ENCODE measurements at places on chromosomes 13 and 19. TPM values are rescaled to one million over a fixed set of nuclear protein-coding genes. Genes with fewer than 3 reads are reported as not detected.
A peak's percentile ranks its signal among the peaks of the same experiment; 100 is the strongest.

LIN7B gene
- 7.8 TPM for total RNA-seq

FEM1A gene
- total RNA-seq: 15.2 TPM

CFD gene
- total RNA-seq: 3.5 TPM

C1QTNF9B gene
- 0.28 TPM for total RNA-seq

METTL21C gene
- total RNA-seq: not detected

GRCh38 chr19:14536926-14537692 lies 7.7 kb downstream of the TECR start:
- H3K27ac ChIP-seq: peak overlapping the region; percentile 74
- no peaks in the 10 kb centered on the region for H3K27me3 ChIP-seq
- H3K4me3 ChIP-seq: peak overlapping the region; percentile 37
- H3K36me3 ChIP-seq: no peaks in the 10 kb centered on the region
- H3K4me1 ChIP-seq: peaks cover 7% of the 10 kb centered on the region

DNA sequence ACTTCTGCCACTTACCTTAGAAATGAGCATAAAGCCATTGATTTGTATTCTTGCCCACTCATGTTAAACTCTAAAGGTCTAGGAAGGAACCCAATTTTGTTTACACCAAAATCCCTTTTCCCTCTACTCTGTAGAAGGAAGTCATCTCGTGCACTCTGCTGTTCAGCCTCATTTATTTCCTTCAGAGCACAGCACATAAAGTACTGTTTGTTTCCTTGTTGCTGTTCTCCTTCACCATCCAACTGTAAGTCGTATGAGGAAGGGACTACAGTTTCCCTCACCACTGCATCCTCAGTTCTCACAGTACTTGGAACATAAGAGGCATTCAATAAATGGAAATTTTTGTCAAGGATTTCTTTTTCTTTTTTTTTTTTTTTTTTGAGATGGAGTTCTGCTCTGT lies 24.6 kb downstream of the CDADC1 start:
- no peak overlapping the region for H3K4me3 ChIP-seq
- H3K27me3 ChIP-seq: no peaks in the 10 kb centered on the region
- no peaks in the 10 kb centered on the region for H3K4me1 ChIP-seq
- H3K27ac ChIP-seq: no peak overlapping the region

GRCh38 chr13:99350191-99350590 lies 43.0 kb upstream of the GPR183 start:
- DNase-seq: no peak
- H3K4me1 ChIP-seq: no peaks in the 10 kb centered on the region
- H3K27ac ChIP-seq: no peak overlapping the region
- no peaks in the 10 kb centered on the region for H3K36me3 ChIP-seq
- no peaks in the 10 kb centered on the region for H3K27me3 ChIP-seq
- no peak overlapping the region for H3K4me3 ChIP-seq

DNA sequence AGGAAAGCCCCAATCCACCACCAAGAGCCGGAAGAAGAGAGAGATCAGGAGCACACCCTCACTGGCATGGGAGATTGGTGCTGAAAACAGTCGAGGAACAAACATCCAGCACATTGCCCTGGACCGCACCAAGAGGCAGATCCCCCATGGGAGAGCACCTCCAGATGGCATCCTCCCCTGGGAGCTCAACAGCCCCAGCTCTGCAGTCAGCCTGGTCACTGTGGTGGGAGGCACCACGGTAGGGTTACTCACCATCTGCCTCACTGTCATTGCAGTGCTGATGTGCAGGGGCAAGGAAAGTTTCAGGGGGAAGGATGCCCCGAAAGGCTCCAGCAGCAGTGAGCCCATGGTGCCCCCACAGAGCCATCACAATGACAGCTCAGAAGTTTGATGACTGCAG lies 110.2 kb downstream of the STOML3 start:
- no peak overlapping the region for H3K4me3 ChIP-seq
- no peak overlapping the region for H3K27ac ChIP-seq
- H3K27me3 ChIP-seq: no peaks in the 10 kb centered on the region
- DNase-seq: no peak

- H3K4me1 ChIP-seq: 0 out of 2 replicates have a peak, but pooled peaks cover 4% of the 10 kb centered on the region
- peak overlapping the region; percentile 81 for H3K27ac ChIP-seq
- no peaks in the 10 kb centered on the region for H3K27me3 ChIP-seq
- peak; percentile 98 for DNase-seq
- peak overlapping the region; percentile 41 for H3K4me3 ChIP-seq
- H3K36me3 ChIP-seq: peaks cover 3% of the 10 kb centered on the region
These were observed 9.0 kb upstream of the MYDGF start for GRCh38 chr19:4678881-4679790.

- no peaks in the 10 kb centered on the region for H3K4me1 ChIP-seq
- H3K4me3 ChIP-seq: no peak overlapping the region
- DNase-seq: no peak
- H3K36me3 ChIP-seq: peaks cover 26% of the 10 kb centered on the region
- H3K27me3 ChIP-seq: no peaks in the 10 kb centered on the region
These were observed 16.0 kb downstream of the FXYD5 start for GRCh38 chr19:35170359-35171061.

DNA sequence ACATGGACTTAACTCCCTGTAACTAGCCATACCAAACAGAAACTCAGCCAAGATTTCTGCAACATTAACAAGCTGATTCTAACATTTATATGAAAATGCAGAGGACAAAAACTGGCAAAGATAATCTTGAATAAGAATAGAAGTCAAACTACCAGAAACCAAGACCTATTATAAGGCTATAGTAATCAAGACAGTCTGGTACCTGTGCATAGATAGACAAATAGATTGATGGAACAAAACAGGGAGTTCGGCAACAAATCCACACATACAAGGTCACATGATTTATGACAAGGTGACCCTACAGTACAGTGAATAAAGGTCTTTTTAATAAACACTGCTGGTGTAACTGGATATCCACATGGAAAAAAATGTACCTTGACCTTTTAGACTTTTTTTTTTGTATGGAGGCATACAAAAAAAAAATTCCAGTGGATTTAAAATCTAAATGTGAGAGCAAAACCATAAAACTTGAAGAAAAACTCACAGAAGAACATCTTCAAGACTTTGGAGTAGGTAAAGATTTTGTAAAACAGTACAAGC lies 2.9 kb upstream of the RFC3 start:
- no peaks in the 10 kb centered on the region for H3K27me3 ChIP-seq
- H3K4me1 ChIP-seq: no peaks in the 10 kb centered on the region
- H3K27ac ChIP-seq: no peak overlapping the region
- no peak overlapping the region for H3K4me3 ChIP-seq

All from GM23338 (cell line).